ENCODE measurements at places on chromosomes 1 and 21.

GRCh38 chr1:67767103-67767782, 66.0 kb downstream of the GNG12 start:
- no peak for DNase-seq

DNA sequence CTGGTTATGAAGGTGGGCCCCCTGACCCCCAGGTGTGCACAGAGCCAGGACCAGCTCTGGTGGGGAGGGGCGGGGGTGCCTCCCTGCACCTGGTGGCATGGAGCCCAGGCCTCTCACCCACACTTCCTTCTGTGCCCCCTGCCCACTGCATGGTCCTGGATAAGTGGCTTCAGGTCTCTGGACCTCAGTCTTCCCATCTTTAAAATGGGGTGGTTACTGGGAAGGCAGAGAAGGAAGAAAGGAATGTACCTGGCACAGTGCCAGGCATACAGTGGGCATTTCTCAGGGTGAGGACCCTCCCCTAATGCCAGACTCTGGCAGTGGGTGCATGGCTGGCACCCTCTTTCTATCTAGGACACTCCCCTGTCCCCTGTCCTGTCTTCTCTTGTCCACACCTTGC, 7.5 kb downstream of the CLCNKA start:
- no peak for DNase-seq

DNA sequence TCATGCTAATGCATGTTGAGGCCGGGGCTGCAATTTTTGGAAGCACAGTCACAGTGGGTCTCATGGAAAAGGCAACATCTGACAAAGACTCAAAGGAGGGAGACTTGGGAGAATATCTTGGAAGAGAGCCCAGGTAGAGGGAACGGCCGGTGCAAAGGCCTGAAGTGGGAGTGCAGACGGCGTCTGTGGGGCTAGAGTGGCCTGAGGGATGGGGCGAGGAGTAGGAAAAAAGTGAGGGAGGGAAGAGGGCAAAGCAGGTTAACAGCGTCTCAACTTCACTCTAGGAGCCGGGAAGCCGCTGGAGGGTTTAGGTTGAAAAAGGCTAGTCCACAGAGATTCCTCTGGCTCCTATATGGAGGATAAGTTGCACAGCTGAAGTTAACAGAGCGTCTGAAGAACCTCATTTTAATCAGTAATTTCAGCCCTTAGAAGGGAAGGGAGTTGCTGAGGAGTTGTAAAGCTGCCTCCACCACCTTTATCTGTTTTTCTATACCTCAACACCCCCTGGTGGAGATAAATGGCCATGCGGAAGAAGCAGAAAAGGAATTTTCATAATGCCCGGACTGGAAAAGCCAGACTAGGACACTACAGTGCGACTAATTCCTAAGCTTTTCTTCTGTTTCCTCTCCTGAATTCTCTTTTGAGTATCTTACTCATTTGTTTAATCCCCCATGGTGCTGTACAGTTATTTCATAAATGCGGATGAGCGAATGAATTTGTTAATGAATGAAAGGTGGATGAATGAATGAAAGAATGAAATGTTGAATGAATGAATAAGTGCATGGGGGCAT, 78.7 kb upstream of the ZNF281 start:
- DNase-seq, result peak; percentile 66

- no peak for DNase-seq
Measured at GRCh38 chr1:162218546-162218945, 149.1 kb downstream of the NOS1AP start.

GRCh38 chr1:151970626-151971025, 23.0 kb downstream of the S100A10 start:
- no peak for DNase-seq

DNA sequence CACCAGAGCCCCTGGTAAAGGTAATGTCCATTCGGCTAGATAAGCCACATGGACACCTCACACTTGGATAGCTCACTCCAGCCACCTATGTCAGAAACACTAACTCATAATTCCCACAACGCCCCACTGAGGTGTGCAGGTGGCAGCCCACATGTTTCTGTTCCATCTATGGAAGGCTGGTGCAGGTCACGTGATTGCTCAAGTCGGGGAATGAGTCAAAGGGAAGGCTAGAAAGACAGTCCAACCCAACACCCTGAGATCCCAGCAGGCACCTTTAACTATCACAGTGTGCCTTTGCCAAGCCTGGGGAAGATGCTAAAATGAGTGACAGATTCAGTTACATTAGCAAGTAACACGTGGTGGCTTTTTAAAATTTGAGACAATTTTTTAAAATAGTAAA, 45.3 kb upstream of the KCNE1 start:
- DNase-seq, result no peak

GRCh38 chr1:183306317-183307042, 111.7 kb downstream of the NMNAT2 start:
- DNase-seq, result no peak

DNA sequence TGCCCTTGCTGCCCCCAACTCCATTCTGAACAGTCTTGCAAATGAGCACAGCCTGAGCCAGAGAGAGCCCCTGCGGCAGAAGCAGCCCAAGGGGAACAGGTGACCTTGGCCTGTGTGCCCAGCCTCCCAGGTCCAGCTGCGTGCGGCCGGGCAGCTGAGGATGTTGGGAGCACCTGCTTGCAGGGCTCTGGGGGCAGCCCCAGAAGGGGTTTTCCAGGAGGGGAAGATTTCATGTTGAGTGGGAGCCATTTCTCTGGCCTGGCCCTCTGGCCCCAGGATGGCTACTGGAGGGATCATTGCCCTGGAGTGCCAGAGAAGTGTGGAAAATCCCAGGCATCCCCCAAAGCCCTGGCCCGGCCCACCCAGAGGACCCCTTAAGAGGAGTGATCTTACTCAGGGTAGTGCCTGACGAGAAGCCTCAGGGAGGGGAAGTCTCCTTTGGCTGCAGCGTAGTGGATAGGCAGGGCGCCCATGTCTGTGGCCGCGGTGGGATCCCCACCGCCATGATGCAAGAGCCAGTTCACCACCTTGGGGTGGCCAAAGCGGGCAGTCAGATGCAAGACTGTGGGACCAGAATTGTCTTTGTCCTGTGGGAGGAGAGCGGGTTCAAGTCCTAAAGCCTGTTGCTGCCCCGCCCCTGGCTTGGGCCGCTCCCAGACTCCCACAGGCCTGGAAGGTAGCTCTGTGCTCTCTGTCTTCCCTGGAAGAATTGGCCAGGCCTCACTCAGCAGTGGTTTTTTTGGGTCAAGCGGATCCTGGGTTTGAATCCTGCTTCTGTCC, 20.6 kb upstream of the RNU1-4 start:
- DNase-seq, result no peak

GRCh38 chr1:24745711-24746413, 615 bp downstream of the CLIC4 start:
- DNase-seq, result no peak

- no peak for DNase-seq
Measured at GRCh38 chr1:211511947-211512346, 20.0 kb upstream of the RD3 start.

GRCh38 chr1:212217633-212218032, 67.6 kb upstream of the PPP2R5A start:
- DNase-seq, result no peak

DNA sequence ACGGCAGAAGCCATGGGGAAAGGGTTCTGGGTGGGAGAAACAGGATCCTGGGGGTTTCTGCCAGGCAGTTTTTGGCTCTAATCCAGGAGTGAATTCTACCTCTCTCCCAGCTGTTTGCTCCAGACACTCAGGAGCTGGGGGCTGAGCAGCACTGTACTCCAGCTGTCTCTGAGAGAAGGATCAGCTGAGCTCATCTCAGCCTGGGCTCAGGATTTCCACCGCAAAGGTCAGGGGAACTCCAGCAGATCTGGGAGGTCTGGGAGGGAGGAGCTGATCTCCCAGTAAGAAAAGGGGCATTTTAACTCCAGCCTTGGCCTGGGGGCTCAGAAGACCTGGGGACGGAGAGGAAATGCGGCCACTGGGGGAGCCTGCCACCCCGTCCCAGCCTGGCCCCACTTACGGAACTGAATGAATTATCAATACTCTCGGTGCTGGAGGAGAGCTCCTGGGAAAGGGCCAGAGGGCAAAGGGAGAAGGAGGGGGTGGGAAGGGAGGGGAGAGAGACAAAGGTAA, 17.3 kb downstream of the PI4KB start:
- DNase-seq, result no peak

DNA sequence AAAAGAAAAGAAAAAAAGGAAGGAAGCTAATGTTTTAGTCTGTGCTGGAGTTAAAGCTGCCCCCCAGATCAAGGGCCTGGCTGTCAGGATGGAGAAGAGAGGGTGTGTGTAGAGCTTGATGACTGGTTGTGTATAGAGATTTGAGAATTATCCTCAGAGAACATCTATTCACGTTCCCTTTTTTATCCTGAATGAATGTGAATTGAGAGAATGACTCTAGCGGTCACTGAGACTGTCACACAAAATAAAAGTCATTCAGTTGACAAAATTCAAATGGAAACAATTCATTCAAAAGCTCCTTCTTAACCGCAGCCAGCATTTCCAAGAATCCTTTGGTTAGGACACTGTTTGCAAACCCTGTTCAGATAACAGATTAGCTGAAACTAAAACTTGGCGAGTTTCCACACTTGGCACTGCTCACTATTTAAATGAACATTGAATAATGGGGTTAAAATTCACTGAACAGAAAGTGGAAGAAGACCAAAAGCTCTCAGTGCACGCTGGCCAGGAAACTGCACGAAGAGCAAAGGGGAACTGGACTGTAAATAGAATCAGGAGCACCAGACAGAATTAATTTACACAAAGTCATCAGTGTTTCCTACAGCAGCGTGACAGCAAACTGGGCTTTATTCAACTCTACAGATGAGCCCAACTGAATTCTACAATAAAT, 13.6 kb upstream of the FAM89A start:
- no peak for DNase-seq

DNA sequence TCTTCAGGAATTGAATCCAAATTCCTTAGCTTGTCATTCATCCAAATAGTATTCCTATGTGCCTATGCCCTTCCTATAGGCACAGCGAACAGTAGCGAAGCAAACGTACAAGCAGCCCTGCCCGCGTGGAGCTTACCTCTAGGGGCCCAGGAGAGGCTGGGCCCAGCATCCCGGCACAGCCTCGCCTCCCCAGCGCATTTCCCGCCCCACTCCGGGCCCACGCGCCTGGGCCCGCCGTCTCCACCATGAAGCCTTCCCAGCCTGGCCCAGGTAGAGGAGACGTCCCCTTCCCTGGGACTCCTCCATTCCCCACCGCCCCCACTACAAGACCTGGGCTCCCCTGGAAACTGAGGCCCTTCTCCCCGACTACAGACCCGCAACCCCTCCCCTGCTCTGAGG, 245 bp upstream of the TMEM269 start:
- DNase-seq, result no peak

GRCh38 chr21:41932191-41932575, 21.6 kb downstream of the C2CD2 start:
- DNase-seq, result no peak

- DNase-seq, result no peak
Measured at GRCh38 chr21:42539931-42540343, 26.3 kb downstream of the SLC37A1 start.

GRCh38 chr1:209595028-209595427, 11.5 kb downstream of the CAMK1G start:
- no peak for DNase-seq

DNA sequence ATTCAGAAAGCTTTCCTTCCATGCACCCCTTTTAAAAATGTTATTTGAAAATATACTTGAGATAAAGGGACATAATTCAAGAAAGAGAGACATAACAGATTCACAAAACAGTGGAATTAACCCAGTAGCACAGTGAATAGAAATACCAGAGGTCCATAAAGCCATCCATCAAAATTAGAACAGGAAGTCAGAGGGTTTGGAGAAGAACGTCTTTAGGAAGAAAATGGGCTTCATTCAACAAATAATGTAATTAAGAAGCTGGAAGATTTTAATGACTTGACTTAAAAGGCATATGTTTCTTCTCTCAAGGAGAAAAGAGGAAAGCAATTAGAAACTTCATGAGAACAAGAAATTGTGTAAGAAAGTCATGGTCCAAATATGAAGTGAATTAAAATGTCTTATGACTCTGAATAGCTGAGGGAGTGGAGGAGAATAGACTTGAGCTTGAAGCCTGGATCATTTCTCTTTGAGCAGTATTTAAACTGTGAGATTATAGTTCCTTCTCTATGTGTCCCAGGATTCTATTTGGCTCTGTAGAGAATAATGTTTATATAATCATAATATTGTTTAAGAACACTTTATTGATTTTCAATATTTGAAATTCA, 7.9 kb upstream of the HCRTR1 start:
- no peak for DNase-seq

DNA sequence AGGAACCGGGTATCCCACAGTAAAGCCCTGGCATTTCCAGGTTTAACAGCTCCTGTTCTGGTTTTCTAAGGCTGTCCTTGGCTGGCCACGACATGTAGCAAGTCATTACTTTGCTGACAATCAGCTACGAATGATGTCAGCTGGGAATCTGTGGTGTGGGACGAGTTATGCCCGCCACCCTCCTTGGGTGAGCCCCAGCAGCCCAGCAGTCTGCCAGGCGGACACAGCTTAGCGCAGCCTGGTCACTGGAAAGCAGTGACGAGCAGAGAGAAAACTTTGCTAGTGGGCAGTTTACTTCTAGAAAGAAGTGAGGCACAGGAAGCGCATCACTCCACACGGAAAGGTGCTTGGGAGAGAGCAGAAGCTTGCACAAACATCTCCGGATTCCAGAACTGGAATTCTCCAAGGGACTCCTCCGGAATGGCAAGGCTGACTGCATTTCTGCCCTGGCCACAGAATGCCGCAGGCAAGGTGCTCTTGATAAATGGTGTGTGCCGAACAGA, 15.5 kb upstream of the ZNF436 start:
- no peak for DNase-seq

- no peak for DNase-seq
Measured at GRCh38 chr1:177569476-177569875, 398.7 kb downstream of the BRINP2 start.

GRCh38 chr1:109438798-109439297, 12.6 kb upstream of the PSMA5 start:
- DNase-seq, result no peak

GRCh38 chr21:45207839-45208626, 79.7 kb downstream of the POFUT2 start:
- no peak for DNase-seq

DNA sequence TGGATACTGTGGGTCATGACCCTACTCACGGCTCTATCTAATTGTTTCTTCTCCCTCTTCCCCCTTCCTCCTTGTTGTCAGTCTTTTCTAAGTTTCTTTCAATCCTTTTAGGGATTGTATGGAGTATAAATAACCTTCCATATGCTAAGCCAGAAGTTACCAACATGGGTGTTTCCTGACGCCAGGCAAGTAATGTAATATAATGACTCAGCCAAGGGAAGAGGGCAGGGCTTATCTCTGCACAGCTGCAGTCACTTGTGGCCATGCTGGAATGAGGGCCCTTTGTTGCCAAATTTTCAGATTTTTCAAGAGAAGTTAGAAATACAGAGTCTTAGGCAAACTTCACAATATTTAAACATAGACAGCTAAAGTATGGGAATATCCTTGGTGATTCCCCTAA, 194.6 kb downstream of the ST6GALNAC3 start:
- no peak for DNase-seq

DNA sequence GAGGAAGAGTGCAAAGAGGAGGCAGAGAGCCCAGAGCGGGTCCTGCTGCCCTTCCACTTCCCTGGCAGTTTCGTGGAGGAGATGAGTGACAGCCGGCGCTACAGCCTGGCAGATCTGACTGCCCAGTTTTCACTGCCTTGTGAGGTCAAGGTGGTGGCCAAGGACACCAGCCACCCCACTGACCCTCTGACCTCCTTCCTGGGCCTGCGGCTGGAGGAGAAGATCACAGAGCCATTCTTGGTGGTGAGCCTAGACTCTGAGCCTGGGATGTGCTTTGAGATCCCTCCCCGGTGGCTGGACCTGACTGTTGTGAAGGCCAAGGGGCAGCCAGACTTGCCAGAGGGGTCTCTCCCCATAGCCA, 10.2 kb downstream of the THEMIS2 start:
- no peak for DNase-seq

- DNase-seq, result no peak
Measured at GRCh38 chr1:169595764-169596711, 9.8 kb upstream of the F5 start.

- DNase-seq, result no peak
Measured at GRCh38 chr1:238318294-238319110, 427.8 kb upstream of the ZP4 start.

Measured in CD8-positive, alpha-beta T cell (primary cell).